ENCODE measurements at places on chromosomes 5 and 9.

- DNase-seq = no peak
These were observed 58.4 kb downstream of the DAPK1 start for GRCh38 chr9:87556039-87556438.

DNA sequence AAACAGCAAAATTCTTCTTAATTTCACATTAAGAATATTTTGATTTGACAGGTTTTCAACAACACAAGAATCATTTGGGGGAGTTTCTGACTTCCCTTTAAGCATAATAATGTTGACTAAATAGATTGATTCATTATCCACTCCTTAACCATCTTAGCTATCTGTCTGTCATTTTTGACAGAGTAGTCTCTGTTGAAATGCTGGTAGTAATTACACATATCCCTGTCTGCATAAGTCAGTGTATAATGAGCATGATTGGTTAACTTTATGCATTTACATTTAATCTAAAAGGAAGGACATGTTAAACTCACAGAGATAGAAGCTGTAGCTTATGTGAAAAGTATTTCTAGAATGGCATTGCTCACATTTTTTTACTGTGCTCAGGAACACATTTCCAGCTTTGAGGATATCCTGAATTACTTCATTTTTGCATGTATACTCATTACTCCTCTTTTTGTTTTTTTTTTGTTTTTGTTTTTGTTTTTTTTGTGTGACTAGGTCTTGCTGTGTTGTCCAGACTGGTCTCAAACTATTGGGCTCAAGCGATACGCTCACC lies 385.9 kb downstream of the KDM4C start:
- DNase-seq = no peak

DNA sequence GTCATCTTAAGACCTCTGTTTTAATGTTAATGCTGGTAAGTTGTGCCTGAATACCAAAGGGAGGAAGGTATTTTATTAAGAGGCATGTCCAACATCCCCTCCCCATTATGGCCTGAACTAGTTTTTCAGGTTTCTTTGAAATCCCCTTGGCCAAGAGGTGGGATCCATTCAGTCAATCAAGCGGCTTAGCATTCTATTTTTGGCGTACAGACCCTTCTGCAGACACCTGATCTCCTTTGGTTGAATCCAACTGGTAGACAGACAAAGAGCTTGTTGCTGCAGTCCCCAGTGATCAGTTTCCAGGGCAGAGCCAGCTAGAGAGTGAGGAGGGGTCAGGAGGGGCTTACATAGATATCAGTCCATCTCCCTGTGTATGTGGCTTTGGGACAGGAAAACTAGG lies 7.9 kb upstream of the KCNMB1 start:
- DNase-seq = no peak

DNA sequence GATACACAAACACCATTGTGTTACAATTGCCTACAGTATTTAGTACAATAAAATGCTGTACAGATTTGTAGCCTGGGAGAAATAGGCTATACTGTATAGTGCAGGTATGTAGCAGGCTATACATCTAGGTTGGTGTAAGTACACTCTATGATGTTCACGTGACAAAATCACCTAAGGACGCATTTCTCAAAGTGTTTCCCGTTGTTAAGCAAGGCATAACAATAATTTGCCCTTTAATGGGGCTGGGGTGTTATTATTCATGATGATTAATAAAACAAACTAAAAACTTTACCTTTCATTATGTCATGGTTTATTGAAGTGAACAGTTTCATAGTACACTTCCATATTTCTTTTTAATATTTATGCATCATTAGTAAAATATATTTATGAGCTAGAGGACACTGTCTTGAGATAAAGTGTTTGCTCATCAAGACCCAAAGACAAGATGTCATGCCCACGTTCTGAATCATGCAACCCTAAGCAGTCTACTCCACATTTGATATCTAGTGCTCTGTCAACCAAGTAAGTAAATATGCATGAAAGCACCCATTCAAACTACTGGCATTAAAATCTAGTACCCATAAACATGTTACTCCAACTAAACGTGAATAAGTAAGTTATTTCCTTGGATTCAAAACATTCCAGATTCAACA lies 220.5 kb downstream of the NR2F1-AS1 start:
- DNase-seq = no peak

GRCh38 chr5:115069087-115069968 lies 100.4 kb downstream of the TRIM36 start:
- DNase-seq = peak; percentile 60

DNA sequence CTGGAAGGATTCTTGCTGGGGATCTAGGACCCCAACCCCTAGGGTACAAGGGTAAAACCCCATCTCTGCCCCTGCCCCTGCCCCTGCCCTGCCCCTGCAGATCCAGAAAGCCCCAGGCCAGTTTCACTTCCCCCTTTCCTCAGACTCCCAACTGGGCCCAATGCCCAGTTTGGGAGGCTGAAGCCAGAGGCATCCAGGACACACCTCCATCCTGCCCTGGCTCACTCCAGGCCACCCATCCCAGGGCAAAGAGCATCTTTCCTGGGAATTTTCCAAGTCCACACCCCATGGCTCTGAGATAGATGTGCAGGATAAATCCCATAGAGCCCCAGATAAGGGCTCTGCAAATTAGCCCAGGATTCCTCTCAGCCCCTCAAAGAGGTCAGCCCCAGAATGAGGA lies 17.4 kb downstream of the CNTFR start:
- DNase-seq = no peak

DNA sequence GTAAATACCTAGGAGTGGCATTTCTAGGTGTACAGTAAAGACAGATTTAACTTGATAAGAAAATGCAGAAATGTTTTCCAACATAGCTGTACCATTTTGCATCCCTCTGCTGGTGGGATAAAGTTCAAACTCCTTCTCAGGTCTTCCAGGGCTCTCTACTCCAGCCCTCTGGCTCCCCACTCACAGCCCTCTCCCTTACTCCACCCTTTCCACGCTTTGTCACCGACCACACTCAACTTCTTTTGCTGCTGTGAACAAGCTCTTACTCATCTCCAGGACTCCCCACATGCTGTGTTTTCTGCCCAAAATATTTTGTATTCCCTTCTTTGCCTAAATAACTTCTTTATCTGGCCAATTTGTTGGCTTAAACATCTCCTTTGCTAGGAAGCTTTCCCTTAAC lies 90.6 kb upstream of the OSMR start:
- DNase-seq = no peak

DNA sequence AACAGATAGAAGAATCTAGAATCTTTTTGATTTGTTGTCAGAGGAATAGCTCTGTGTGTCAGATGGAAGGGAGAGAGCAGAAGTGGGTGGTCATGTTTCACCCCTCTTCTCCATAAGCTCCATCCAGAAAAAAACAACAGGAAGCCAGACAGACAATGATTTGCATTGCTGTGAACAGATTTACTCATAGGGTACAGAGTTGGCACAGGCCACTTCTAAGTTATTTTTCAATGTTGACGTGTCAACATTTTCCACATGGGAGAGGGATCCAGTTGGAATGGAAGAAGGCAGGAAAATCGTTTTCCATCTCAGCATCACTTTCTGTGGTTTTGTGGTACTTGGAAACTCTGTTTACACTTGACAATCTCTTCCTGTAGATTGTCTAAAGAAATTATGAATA lies 86.7 kb downstream of the INSYN2B start:
- no peak for DNase-seq

GRCh38 chr5:24264547-24264946 lies 380.2 kb downstream of the CDH10 start:
- no peak for DNase-seq

Measured in A549 (cell line).